Stimulated activated CD4-positive, alpha-beta T cell treated with anti-CD3 and anti-CD28 coated beads, TNF-alpha, amount 100 ng/mL, for 48 hours (primary cell): ENCODE measurements at places on chromosomes 7 and 10.

- DNase-seq, result no peak
Measured at GRCh38 chr10:30241422-30242110, 107.5 kb downstream of the MTPAP start.

- no peak for DNase-seq
Measured at GRCh38 chr7:47739301-47739875, 157.5 kb upstream of the TNS3 start.

DNA sequence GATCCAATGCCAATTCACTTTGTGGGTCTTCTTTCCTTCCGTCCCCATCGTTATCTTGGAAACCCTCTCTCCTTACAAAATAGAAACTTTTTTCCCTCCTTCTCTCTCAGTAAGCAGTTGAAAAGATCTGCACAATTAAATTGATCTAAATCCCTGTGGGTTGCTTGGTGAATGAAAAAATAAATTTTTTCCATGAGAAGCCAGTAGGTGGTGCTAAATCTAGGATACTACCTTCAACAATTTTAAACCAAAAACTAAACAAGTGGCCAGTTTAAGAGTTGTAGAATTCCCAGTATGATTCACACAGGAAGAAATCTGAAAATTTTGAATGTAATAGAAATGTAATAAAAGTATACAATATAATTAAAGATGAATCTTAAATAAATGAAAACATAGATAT is 990.3 kb upstream of the ZNF722 start:
- DNase-seq, result no peak

- DNase-seq, result no peak
Measured at GRCh38 chr7:27746978-27747377, 7.0 kb downstream of the TAX1BP1 start.

DNA sequence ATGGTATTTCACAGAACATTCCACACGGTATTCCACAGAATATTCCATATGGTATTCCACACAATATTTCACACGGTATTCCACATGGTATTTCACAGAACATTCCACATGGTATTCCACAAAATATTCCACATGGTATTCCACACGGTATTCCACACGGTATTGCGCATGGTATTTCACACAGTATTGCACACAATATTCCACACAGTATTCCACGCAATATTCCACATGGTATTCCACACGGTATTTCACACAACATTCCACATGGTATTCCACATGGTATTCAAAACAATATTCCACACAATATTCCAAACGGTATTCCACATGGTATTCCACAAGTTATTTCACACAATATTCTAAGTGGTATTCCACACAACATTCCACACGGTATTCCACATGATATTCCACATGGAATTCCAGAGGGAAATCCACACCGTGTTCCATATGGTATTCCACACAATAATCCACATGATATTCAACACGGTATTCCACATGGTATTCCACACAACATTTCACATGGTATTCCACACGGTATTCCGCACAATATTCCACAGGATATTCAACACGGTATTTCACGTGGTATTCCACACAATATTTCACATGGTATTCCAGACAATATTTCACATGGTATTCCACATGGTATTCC is 136.7 kb upstream of the CHST15 start:
- no peak for DNase-seq

DNA sequence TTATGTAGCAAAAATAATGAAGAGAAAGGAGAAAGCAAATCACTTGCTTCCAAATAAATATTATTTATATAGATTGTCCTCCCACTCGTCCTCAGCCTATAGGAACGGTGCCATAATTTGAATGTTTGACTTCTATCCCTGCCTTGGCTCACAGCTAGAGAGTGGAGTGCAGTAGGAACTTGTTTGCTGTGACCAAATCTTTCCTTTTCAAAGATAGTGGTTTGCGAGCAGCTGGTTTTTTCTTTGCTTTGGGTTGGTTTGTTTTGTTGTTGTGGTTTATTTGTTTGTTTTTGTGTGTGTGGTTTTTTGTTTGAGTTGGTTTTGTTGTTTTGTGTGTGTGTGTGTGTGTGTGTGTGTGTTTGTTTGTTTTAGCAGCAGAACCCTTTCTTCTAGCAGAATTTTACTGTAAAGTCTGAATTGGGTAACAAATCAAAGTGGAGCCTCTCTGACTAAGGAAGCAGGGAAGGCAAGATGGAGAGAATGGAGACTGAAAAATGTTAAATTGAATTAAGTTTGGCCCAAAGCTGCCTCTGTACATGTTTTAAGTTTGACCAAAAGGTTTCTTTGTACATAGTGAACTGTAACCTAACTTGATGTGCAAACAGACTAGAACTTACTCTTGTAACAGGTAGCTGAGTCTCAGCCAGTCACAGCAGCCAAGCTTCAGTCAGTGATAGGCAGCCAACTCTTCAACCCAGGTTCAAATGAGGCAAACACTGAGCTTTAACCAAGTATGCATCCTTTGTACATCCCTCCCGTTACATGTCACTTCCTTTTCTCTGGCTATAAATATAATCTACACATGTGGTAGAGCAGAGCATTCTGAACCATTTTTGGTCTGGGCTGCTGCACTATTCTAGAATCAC is 149.5 kb upstream of the LRGUK start:
- DNase-seq, result no peak

- no peak for DNase-seq
Measured at GRCh38 chr10:11875494-11876281, 52.5 kb downstream of the PROSER2 start.

DNA sequence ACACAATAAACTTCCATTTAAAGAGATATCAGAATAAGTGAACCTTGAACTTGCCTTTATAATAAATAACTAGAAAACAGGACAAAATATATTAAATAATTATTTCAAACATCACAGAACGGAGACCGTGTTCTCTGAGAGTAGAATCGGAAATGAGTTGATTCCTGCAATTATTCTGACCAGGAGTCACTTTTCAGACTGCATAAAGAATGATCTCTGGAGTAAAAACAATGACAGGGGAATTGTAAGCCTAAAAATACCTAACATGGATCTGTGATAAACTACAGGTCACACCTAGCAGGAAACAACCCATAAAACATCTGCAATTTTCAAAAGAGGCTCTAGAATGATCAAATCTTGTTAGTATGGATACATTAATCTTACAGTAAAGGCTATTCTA is 577.5 kb upstream of the SORCS1 start:
- DNase-seq, result no peak

DNA sequence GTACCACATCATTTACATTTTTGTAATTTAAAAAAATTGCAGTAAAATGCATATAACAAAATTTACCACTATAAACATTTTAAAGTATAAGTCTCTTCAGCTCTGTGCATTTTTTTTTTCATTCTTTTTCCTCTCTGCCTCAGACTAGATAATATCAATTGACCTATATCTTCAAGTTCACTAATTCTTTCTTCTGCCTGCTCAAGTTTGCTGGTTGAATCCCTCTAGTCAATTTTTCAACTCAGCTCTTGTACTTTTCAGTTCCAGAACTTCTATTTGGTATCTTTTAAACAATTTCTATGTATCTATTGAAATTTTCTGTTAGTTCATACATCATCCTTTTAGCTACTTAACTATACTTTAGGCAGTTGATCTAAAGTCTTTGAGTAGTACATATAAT is 112.0 kb downstream of the MICU1 start:
- no peak for DNase-seq

DNA sequence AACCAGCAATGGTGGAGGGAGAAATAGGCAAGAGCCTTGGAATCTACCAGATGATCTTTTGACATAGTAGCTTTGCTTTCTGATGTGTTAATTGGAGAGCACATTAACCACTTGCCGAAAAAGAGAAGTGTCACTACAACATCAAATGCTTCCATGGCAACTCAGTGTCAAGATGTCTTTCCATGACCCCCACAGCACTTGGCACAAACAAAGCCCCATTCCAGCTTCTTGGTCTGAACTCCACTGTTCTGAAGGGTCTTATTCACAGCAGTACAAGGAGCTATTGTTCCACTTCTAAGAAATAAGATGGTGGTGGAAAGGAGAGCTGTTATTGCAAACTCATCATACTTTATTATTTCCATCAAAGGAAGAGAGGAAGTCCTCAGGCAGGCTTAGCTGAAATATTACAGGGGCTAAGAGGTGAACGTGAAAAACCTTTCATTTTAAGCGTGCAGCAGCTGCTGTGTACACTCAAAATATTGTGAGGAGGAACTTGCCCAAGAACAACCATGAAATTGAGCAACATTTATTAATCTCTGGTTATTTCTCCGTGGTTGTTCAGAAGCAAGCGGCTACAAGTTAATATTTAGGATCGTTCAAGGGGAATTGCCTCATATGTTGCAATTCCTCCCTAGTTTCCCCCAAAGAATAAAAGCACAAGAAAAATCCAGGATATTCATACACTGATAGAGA is 354.8 kb upstream of the CELF2 start:
- no peak for DNase-seq

- no peak for DNase-seq
Measured at GRCh38 chr7:90886416-90886815, 290.3 kb downstream of the CDK14 start.

DNA sequence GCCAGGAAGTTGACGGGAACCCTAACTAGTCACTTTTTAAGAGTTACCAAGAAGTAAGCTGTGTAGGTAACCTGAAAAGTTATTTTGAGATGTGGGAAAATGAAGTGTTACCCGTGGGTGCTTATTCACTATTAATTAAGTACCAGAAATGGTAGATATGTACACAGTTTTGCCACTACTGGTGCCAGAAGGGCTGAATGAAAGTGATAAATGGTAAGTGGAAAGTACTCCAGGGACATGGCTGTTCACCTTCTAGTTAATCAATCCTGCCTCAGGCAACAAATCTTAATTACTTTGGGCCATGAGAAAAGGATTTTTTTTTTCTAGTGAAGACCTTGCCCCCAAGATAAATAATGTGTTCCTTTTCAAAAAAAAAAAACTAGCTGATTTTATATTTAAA is 15.8 kb downstream of the NET1 start:
- no peak for DNase-seq

DNA sequence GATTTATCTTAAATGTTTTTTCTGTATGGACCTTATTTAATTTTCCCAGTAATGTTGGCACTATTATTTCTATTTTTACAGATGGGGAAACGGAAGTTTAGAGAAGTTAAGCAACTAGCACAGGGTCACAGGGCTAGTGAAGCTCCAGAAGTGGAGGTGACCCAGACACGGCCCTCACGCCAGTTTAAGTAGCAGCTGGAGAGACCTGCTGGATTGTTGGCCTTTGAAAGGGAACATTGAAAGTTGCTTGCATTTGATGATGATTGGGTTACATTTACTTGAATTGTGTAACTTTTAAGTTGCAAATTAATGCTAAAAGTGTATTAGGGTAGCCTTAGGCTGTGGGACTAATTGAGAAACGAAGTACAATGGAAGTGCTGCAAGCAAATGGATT is 25.6 kb downstream of the CDK14 start:
- no peak for DNase-seq

DNA sequence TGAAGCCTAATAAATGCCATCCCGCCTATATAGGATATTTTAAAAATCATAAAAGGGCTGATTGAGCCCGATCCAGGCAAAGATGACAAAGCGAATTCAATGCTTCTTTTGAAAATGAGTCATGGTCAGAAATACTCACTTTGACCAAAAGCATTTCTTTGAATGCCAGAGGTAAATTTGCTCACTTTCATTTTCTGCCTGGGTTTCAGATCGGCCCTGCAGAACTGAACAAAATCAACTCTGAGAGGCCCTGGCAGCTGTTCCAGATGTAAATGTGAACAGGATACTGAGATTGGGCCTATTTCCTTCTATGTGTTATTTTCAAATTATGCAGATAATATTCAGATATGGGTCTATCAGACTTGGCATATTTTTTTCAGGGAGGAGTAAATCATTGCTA is 114.8 kb upstream of the ARID5B start:
- DNase-seq, result no peak

DNA sequence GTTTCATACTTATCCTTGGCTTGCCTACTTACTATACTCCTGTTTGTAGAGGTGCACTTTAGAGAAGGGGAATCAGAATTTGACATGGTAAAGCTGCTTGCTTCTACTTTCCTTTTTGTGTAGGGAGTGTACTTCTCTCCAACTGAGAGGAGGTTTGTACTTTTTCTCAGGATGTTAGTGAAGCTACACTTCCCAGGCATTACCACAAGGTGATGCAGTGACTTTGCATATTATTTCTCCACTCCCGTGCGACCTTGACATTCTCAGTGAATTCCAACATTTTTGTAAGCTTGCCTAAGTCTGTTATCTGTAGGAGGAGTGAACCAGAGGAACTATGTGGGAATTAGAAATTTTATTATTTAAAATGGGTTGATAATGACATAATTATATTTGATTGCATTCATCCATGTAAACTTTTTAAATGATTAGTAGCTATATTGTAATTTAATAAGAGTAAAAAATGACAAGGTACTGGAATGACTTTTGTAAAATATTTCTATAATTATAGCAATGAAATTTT is 5.2 kb downstream of the TAX1BP1 start:
- no peak for DNase-seq

DNA sequence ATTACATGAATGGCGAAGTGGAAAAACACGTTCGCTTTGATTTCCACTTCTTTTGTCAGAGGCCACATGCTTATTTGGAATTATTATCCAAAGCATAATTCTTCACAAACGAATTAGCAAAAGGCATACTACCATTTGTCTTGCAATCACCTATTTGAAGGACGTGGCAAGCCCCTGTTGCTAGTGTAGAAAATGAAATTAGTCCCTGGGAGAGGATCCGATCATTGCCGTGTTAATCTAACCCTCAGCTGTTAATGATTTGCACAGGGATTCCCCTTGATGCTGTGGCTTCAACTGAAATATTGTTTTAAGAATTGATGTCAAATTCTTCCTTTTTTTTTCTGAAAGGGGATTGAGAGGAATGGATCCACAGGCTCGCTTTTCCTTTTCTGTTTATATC is 4.6 kb downstream of the AGMO start:
- DNase-seq, result no peak

- no peak for DNase-seq
Measured at GRCh38 chr10:36519909-36520308, 605.5 kb upstream of the ANKRD30A start.

DNA sequence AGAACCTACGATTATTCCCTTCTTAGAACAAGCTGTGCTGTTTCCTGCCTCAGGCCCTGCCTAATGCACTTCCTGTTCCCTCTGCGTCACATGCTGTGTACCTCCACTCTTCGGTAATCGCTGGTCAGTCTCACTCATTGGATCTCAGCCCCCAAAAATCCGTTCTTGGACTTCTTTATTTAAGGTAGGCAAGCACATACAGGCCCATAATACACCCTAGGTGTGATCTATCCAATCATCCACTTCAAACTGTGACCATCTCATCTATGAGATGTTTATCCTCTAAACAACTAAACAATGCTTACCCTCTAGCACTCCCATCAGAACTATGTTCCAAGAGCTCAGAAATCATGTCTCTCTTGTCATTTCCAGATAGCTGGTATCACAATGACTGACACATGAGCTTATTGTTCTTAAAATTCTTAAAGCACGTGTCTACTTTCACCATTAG is 83.9 kb downstream of the CADPS2 start:
- DNase-seq, result no peak

- no peak for DNase-seq
Measured at GRCh38 chr7:128307061-128307460, 36.6 kb downstream of the RBM28 start.

DNA sequence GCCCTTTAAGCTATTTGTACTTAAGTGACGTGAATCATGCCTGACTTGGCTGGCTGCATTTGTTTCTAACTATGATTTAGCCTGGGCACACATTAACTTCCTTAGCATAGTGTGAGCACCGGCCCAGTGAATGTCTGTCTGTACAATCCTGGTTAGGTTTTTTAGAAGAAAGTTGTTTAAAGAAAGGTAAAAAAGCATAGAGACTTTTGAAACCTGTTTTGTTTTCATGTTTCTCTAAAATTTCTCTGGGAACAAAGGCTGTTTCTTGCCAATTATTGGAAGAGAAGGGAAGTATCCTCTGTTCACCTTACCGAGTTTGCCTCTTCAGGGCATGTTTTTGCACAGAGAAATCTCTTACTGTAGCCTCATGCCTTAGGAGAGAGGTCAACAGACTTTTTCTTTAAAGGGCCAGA is 42.9 kb upstream of the MET start:
- no peak for DNase-seq
